ENCODE measurements at places on chromosomes 1 and 21.
A peak's percentile ranks its signal among the peaks of the same experiment; 100 is the strongest.

- no peak for DNase-seq
These were observed 67.2 kb upstream of the CNN3 start for GRCh38 chr1:94993931-94994645.

GRCh38 chr1:9797049-9797448 lies 26.7 kb downstream of the CLSTN1 start:
- no peak for DNase-seq

GRCh38 chr21:44903050-44903685 lies 17.5 kb downstream of the ITGB2 start:
- DNase-seq, result no peak

DNA sequence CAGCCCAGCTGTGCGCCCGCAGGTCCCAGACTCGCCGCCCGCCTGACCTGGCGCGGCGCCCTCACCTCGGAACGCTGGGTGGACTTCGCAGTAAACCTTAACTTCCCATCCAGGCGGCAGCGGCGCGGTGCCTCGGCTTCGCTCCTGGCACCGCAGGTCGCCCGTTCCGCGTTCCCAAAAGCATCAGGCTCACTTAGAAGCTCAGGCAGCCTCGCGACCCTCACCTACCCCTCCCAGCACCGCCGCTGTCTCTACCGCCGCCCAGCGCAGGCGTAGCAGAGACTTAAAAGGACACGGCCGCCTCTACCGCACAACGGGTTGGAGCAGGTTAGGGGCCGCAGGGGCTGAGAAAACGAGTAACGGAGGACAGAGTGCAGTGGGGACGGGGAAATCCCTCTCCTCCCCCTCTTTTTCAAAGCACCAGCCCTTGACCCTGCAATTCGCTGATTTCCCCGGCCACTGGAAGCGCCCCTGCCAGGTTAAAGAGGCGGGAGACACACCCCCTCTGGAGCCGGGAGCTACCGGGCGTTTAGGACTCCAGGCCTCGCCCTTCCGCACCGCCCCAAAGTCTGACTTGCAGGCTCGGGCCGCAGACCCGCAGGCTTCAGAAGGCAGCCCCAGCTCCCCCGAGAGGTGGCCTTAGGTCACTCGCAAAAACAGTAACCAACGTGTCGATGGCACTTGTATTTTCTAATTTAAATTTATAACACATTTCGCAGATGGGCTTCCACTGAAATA lies 328.5 kb downstream of the FAM72C start:
- no peak for DNase-seq

DNA sequence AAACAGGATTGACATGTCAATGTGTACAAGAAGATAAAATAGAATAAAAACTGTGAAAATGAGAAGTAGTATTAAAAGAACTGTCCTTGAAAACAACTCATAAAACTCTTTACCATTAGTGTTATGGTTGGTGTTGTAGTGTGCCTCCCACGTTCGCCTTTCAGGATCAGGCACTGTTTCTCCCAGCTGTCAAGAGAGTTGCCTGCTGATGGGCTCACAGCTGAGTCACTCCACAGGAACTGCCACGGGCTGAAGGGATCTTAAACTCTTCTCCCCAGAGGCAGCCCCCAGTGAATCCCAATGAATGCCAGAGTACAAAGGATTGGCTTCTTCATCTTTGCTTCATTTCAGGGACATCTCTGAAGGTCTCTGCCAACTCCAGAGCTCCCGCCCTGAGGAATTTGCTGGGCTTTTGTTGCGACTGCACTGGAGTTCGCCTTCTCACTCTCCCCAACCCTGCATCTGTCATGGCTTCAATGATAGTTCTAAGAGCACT lies 119.6 kb downstream of the ADGRL2 start:
- DNase-seq, result peak; percentile 39

GRCh38 chr1:240234485-240235210 lies 143.0 kb downstream of the FMN2 start:
- no peak for DNase-seq

GRCh38 chr1:75615613-75616435 lies 4.9 kb upstream of the SLC44A5 start:
- DNase-seq, result no peak

GRCh38 chr1:169031566-169032224 lies 74.8 kb upstream of the ATP1B1 start:
- no peak for DNase-seq

DNA sequence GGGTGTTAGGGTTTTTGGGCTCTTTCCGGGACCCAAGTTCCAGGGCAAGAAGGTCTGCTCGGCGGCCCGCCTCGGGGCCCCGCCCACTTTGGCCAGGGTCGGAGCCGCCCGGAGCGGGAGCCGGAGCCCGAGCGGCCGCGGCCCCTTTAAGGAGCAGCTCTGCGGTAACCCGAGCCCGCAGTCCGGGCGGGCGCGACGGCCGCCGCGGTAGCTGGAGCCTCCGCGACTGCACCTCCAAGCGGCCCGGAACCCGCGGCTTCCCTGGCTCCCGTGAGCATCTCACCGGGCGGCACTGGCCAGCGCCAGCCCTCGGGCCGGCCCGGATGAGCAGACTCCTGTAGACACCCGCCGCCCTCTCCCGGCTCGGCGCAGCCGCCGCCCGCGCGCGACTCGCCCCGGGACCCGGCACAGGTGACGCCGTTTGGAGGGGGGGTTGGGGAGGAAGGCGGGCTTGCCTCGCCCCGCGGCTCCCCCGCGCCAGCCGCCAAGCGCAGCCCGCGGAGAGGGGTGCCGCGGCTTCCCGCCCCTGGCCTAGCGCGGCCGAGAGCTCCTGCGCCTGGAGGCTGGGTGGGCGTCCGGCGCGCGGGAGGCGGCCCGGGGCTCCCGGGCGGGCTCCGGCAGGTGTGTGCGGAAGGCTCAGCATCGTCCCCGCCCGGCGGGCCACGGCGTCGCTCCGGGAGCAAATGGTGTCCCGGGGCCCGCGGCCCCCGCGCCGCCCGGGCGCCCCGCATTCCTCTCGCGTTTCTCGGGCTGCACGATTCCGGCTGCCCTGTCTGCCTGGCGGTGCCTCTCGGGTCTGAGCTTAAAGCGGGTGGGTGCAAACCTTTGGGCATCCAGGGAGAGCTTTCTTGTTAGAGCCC lies at the start of gene TLCD4:
TSS of gene TLCD4 (plus strand) at position 149 of the 860 bp plus-strand sequence. CDS start 26,547 bp downstream, outside the sequence.
- no peak for DNase-seq

- no peak for DNase-seq
These were observed 1.1 kb downstream of the NENF start for GRCh38 chr1:212433577-212434462.

DNA sequence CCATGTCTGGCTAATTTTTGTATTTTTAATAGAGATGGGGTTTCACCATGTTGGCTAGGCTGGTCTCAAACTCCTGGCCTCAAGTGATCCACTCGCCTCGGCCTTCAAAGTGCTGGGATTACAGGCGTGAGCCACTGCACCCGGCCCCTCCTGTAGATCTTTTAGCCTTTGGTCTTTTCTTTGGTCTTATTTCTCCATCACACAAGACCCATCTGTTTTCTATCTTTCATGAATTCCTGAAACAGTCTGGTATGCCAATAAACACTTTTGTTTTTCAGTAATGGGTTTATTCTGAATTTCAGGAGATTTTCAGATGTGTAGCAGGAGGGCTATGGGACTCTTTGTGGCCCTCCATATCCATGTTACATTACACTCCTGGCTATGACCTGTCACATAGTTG lies 23.2 kb downstream of the ERRFI1 start:
- no peak for DNase-seq

GRCh38 chr1:153597206-153597605 lies 15.7 kb downstream of the S100A16 start:
- no peak for DNase-seq

DNA sequence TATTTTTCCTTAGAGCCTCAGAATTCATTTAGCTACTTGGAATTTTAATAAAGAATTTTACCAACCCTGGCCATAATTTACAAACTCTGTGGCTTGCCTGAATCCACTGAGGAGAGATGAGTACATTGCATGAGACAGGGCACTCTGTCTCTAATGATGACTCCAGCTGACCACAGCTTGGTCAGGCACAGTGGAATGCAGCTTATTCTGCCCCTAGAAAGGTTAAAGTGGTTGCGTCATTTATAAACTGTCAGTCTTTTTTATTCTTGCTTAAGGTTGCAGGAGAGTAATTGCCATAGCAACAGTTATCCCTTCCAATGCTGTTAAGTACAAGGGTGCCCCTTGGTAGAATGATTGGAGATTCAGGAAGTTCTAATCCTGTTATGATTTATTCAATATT lies 28.3 kb downstream of the PDE4B start:
- peak; percentile 71 for DNase-seq

GRCh38 chr1:226679853-226680516 lies 59.1 kb downstream of the ITPKB start:
- no peak for DNase-seq

DNA sequence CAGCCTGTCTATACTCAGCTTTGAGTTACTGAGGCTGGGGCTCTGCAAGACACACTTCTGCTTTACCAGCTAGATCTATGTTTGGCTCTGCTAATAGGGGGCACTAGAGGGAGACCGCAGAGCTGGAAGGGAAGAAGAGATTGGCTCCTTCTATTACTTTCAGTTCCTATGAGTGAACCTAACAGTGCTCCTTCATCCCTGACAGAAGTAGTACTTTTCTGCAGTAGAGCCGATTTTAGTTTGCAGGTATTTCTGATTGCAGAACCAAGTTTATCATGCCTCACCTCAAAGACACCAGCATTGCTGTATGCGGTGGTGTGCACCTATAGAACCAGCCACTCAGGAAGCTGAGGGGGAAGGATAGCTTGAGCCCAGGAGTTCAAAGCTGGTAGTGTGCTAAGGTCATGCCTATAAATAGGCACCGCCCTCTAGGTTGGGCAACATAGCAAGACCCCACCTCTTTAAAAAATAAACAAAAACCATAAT lies 5.7 kb upstream of the ZDHHC18 start:
- DNase-seq, result no peak

GRCh38 chr1:63779338-63780211 lies 5.8 kb downstream of the ROR1 start:
- DNase-seq, result no peak

DNA sequence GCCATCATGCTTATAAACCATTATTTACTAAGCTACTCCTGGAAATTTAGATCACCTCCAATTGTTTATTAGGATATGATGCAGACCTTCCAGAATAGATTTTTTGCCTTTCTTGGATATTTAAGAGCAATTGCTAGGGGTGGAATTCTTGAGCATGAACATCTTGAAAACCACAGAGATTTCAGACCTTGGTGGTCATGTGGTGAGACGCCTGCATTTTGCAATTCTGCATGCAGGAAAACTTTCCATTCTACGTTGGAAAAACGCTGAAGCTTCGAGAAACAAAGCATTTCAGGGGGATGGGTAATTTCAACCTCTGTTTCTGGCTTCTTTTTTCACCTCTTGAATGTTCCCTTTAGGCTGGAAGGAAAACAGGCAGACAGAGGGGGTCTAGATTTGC lies 596.3 kb downstream of the KIF26B start:
- DNase-seq, result no peak

DNA sequence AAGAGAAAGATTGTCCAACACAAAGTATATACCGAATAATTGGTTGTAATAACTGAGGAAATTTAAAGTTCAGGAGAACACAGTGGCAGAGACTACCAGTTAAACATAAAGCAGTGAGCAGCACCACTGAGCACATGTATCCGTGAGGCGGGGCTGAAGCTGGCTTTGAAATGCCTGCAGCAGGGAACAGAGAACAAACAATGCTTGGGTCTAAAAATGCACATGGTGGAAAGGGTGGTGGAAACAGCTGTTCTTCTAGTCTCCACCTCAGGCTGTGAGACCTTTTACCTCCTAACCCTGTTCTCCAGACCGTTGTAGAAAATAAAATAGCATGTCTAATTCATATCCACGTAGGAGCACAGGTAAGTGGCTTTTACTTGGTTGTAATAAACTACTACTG lies 7.7 kb upstream of the GNG4 start:
- DNase-seq, result no peak

DNA sequence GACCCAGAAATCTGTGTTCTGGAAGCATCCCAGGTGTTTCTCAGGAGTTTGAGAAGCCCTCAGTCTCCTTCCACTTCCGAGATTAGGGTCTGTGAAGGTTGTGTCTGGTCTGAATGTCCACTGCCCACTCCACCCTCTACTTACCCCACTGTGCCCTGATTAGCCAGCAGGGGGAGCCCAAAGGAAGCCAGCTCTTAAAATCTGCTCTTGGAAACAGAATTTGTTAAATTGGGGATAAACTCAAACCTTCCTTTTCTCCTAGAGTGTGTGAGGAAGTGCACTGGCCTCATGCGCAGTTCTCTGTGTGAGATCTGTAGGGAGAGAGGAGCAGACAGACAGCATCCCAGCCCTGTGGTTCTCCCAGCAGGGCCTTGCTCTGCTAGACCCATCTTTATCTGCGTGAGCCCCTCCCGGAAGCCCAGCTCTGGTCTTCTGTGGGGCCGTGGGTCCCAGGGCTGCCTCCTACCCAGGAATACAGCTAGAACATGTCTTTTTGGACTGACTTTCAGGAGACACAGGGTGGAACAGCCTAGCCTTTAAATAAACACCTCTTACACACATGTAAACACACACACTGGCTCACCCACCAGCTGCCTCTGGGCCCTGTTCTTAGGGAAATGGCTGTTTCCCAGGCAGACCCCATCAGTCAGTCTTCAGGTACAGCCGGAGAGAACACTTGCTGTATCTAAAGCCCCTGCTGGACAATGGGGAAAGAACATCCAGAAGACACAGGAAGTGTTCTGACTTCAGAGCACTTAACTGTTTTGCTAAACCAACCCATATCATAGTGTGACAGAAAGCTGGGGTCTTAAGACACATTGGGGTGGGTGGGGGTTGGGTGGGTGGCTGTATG lies 52.2 kb downstream of the SMYD2 start:
- no peak for DNase-seq

- DNase-seq, result no peak
These were observed 58.6 kb downstream of the H3-3A start for GRCh38 chr1:226121049-226121586.

GRCh38 chr1:116279715-116280114 lies 93.3 kb upstream of the ATP1A1 start:
- no peak for DNase-seq

DNA sequence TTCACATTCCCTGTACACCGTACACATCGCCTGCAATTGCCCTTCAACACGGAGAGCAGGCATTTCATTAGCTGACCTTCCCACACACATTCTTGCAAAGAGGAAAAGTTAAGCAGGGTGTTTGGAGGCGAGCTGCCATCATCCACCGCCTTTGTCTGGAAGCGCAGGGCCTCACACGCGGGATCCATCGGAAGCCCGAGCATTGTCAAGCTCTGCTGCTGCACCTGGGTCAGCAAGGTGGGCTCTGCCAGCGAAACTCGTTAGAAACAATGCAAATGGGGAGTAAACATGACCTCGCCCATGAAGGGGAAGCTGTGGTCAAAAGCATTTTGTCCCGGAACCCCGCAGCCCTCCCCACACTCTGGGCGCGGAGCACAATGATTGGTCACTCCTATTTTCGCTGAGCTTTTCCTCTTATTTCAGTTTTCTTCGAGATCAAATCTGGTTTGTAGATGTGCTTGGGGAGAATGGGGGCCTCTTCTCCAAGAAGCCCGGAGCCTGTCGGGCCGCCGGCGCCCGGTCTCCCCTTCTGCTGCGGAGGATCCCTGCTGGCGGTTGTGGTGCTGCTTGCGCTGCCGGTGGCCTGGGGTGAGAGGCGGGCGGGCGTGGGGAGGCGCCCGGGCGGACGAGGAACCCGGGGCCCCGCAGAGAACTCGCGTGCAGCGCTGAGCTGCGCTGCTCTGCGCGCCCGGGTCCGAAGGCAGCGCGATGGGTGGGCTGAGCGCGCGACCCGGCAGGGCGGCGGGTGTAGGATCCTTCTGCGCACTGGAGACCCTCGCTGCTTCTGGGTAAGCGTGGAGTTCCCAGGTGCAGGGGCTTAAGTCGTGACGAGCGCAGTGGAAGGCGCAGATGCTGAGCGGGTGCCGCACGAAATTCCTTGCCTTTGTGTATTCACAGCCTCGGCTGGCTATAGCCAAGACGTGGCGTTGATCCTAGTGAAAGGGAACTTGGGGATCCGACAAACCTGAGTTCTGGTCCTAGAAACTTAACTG lies at the start of gene CR1:
TSS of gene CR1 (plus strand) at position 357 of the 992 bp plus-strand sequence. CDS start at position 468, 111 bp downstream.
- DNase-seq, result no peak

- DNase-seq, result no peak
These were observed 350.5 kb upstream of the VAMP3 start for GRCh38 chr1:7420470-7421100.
